Astrocyte (in vitro differentiated cells and primary cell): ENCODE measurements at places on chromosomes 7 and 10. TPM values are rescaled to one million over a fixed set of nuclear protein-coding genes. Genes with fewer than 3 reads are reported as not detected.

GRCh38 chr10:54666192-54666591, 134.8 kb downstream of the PCDH15 start:
- no peaks in the 10 kb centered on the region for H3K36me3 ChIP-seq
- H3K4me3 ChIP-seq: no peak overlapping the region
- no peaks in the 10 kb centered on the region for H3K27me3 ChIP-seq
- no peak overlapping the region for H3K27ac ChIP-seq
- no peaks in the 10 kb centered on the region for H3K4me1 ChIP-seq
- DNase-seq: peak; percentile 2

Gene ENTPD1
- 0.77 and 0.95 TPM in 2 replicates for total RNA-seq

GRCh38 chr10:101032637-101033224, 1.7 kb downstream of the SFXN3 start:
- peak; percentile 89 for DNase-seq
- peak overlapping the region; percentile 96 for H3K27ac ChIP-seq
- H3K4me1 ChIP-seq: peaks cover 25% of the 10 kb centered on the region
- peak overlapping the region; percentile 86 for H3K4me3 ChIP-seq
- H3K27me3 ChIP-seq: no peaks in the 10 kb centered on the region

GRCh38 chr10:68752711-68753350, 31.8 kb downstream of the CCAR1 start:
- H3K36me3 ChIP-seq: peaks cover 74% of the 10 kb centered on the region
- no peak overlapping the region for H3K4me3 ChIP-seq
- H3K27ac ChIP-seq: no peak overlapping the region
- H3K4me1 ChIP-seq: no peaks in the 10 kb centered on the region
- DNase-seq: no peak

DNA sequence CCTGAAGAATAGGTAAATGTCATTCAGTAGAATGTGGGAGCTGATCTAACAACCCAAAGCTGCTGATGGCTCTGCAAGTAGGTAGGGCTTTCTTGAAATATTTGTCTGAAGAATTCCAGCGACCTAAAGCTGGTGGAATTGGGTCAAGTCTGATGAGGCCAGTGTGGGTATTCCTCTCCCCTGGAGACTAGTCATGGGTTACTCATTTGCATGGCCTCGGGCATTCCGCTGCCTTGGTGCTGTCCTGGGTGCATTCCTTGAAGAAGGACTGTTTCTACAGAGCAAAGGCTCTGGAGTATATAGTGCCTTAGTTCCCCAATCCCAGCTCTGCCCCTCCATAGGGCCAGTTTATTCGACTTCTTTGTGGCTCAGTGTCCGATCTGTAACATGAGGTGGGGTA, 19.2 kb downstream of the PDK4 start:
- no peaks in the 10 kb centered on the region for H3K36me3 ChIP-seq
- DNase-seq: no peak
- no peak overlapping the region for H3K27ac ChIP-seq

DNA sequence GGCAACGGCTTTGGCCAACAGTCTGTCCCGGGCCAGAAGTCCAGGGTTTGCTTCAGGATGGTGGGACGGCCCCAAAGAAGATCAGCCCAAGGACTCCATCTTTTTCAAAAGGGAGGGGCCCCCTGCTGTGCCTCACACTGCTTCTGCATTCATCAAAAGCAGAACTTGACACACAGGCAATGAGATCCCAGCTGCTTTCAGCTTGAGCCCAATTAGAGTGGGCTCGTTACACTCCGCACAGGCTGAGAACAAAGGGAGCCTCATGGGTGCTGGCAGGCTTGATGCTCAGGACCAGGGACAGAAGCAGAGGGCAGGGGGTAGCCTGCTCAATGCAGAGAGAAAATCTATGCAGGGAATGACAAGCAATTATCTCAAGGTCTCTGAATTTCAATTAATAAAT, 45.5 kb downstream of the VOPP1 start:
- no peak overlapping the region for H3K27ac ChIP-seq
- DNase-seq: no peak
- no peaks in the 10 kb centered on the region for H3K27me3 ChIP-seq
- no peaks in the 10 kb centered on the region for H3K36me3 ChIP-seq
- H3K4me1 ChIP-seq: peaks cover 3% of the 10 kb centered on the region
- no peak overlapping the region for H3K4me3 ChIP-seq

DNA sequence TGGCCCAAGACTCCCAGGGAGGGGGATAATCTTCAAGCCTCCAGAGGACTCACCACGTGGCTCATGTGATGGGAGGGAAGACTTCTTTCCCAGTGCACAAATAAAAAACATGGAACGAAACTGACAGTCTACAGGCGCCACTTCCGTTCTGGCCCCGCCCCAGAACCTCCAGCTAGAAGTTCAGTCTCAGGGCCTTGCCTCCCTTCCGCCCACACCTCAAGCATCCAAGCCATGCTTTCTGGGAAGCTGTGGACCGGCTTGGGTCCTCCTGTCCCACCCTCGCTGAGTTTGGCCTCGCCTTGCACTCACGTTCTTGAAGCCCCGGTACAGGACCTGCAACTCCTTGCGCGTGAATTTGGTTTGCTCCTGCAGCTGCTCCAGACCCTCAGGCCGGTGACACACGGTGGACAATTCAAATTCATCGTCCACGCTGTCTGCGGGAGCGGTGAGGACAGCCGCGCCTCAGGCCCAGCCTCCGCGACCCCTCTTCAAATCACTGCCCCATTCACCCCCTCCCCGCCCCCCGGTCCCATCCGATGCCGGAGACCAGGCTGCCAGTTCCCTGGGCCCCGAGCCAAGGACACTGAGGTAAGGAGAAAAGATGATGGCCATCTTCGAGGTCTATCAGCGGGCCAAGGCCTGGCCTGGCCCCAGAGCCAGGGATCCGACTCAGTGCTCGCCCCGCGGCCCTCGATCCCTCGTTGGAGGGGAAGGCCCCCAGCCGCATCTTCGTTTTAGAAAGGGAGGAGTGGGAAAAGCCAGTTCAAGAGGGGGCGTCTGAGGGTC, 10.7 kb upstream of the OGA start:
- H3K27ac ChIP-seq: no peak overlapping the region
- no peak for DNase-seq
- H3K4me1 ChIP-seq: peaks cover 16% of the 10 kb centered on the region
- H3K27me3 ChIP-seq: no peaks in the 10 kb centered on the region
- no peak overlapping the region for H3K4me3 ChIP-seq
- H3K36me3 ChIP-seq: no peaks in the 10 kb centered on the region

Gene STEAP4
- total RNA-seq: not detected in 2 replicates

DNA sequence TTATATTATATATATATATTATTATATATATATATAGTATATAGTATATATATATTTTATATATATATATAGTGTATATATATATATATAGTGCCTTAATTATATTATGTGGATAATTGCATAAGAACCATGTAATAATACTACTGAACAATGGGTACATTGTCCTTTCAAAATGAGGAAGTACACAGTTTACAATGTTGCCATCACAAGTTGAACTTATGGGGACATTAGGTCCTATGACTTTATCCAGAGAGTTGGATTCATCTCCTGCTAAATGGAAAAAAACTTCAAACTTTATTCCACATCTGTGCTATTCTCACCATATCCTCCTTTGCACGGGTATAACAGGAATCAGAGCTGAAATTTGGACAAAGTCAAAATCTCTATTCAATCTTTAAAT, 105.0 kb upstream of the AGR3 start:
- no peaks in the 10 kb centered on the region for H3K27me3 ChIP-seq
- H3K27ac ChIP-seq: no peak overlapping the region
- no peaks in the 10 kb centered on the region for H3K4me1 ChIP-seq
- no peaks in the 10 kb centered on the region for H3K36me3 ChIP-seq
- no peak overlapping the region for H3K4me3 ChIP-seq

DNA sequence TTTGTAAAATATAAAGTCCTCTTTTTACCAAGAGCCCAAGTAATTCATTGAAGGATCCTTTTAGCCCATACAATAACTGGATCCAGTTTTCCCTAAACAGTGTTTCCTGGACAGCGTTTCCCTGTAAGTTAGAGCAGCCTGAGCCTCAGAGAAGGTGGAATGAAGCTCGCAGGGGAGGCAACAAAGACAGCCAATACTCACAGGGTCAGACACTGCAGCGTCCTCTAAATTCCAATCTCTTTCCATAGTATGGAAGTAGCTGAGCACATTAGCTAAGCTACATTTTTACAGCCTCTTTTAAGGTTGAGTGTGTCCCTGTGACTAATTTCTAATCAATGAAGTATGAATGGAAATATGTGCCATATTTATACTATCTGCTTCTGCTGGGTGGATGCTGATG, 193.5 kb downstream of the GRM3 start:
- H3K27me3 ChIP-seq: no peaks in the 10 kb centered on the region
- no peaks in the 10 kb centered on the region for H3K4me1 ChIP-seq
- H3K4me3 ChIP-seq: no peak overlapping the region
- no peak overlapping the region for H3K27ac ChIP-seq
